ENCODE measurements at places on chromosomes 2 and 18. TPM values are rescaled to one million over a fixed set of nuclear protein-coding genes. Genes with fewer than 3 reads are reported as not detected.

DNA sequence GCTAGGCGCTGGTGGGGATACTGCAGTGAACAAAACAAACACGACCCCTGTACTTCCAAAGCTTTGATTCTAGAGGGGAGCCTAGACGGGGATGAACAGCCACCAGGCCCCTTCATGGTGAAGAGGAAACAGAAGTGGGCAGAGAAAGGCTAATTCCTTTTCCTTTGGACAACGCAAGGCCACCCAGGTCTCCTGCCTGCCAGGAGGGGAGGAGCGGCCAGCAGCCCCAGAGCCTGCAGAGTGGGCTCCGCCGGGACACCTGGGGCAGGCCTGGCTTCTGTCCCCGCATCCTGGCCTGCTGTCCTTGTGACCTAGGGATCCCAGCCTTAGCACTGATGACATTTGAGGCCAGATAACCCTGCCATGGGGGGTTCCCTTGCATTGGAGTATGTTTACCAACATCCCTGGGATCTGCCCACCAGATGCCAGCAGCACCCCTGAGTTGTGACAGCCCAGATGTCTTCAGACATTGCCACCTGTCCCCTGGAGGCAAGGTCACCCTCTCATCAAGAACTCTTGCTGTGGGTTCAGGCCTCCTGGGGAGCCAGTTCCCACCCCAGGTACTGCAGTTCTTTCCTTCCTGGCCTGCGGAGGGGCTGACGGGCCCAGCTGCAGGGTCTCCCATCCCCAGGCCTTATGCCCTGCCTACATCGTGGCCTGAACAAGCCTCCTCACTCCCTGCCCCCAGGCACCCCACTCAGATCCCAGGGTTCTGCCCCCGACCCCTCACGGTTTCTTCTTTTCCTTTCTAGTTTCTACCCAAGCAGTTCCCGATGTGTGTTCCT is 125.7 kb downstream of the SEPTIN10 start:
- no peak for DNase-seq

DPP4 gene
- 6.4 TPM for total RNA-seq

ANKRD30B gene
- 0.16 TPM for total RNA-seq

DNA sequence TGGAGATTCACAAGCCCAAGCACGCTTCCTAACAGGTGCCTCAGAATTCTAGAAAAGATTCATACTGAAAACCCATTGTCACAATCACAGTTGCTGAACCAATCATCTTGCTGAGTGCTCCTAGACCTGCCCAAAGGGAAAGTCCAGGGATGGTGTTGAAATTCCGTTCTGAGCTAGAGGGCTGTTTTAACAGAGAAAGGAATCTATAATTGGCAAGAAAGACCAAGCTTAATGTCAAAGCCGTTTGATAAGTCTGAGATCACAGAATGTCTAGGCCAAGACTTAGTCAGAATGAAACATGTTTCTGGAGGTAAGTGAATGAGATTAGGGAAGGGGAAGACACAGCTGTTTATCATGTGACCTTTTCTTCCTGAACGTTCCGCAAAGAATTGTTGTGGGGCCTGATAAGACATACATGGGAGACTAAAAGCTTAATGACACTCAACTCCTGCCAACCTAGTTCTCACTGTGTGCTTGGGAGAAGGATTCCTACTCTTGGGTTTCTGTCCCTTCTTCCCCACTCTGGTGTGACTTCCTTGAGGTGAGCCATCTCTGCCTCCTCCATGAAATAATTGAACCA is 27.5 kb downstream of the PMAIP1 start:
- DNase-seq: no peak

GRCh38 chr2:144081272-144081671 is 438.6 kb downstream of the ZEB2 start:
- no peak for DNase-seq

ANKRD29 gene
- total RNA-seq: 1.2 TPM

ARHGAP25 gene
- 2.0 TPM for total RNA-seq

DNA sequence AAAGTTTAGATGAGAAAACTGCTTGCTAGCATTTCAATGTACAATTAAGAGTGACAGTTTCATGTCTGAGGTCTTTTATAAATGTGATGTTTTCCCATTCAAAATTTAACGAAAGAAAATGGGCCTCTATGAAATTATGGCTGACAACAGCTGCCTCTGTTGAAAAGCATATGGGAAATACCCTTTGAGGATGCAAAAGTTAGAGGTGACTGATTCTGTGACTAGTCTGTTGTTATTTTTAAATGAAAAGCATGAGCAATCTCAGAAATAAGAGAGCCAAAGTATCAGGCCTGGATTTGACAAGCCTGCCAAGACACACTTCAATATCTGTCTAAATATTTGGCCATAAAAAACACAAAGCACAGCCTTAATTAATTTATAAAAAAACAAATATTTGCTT is 580.8 kb downstream of the ERBB4 start:
- DNase-seq: no peak

SH3RF3 gene
- 12.3 TPM for total RNA-seq

VWA3B gene
- 0.31 TPM for total RNA-seq

- DNase-seq: no peak
Measured at GRCh38 chr2:46812361-46813019, 103.1 kb downstream of the MCFD2 start.

DNA sequence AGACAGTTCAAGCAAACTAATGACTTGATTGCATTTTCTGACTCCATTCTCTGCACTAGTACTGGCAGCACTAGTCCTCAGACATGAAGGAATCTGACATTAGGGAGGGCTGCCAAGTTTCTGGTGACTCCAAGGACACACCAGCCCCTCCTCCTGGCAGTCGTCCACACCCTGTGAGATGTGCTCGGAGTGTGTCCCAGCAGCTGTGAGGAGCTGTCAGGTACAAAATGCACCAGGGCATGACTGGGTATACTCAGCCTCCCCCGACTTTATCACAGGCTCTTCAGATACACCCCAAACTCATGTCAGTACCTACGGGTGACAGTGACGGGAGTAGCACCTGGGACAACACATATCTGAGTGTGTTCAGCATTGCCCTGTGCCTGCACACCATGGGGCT is 43.1 kb downstream of the EDAR start:
- DNase-seq: no peak

GRCh38 chr2:161353543-161353942 is 45.3 kb downstream of the PSMD14 start:
- DNase-seq: no peak

GRCh38 chr2:104873689-104874054 is 19.8 kb downstream of the POU3F3 start:
- no peak for DNase-seq

RBM44 gene
- 5.1 TPM for total RNA-seq

CD28 gene
- total RNA-seq: 0.78 TPM

DNA sequence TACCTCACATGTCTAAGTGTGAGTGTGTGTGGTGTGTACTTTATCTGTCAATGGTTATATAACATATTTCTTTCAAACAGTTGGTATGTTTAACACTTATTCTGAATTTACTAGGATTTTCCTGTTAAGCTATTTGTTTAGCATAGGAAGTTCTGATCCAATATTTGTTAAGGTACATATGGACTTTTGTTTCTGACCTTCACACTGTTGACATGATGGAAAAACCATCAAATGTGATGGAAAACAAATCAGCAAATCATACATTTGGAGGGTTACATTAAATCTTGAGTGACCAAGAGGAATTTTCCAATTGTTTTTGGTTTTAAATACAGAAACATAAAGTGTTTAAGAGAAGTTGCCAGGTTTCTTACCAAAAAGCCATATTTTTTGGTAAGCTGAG is 638.9 kb downstream of the STK39 start:
- DNase-seq: no peak
